ENCODE measurements at places on chromosomes 16 and 17.
A peak's percentile ranks its signal among the peaks of the same experiment; 100 is the strongest.

DNA sequence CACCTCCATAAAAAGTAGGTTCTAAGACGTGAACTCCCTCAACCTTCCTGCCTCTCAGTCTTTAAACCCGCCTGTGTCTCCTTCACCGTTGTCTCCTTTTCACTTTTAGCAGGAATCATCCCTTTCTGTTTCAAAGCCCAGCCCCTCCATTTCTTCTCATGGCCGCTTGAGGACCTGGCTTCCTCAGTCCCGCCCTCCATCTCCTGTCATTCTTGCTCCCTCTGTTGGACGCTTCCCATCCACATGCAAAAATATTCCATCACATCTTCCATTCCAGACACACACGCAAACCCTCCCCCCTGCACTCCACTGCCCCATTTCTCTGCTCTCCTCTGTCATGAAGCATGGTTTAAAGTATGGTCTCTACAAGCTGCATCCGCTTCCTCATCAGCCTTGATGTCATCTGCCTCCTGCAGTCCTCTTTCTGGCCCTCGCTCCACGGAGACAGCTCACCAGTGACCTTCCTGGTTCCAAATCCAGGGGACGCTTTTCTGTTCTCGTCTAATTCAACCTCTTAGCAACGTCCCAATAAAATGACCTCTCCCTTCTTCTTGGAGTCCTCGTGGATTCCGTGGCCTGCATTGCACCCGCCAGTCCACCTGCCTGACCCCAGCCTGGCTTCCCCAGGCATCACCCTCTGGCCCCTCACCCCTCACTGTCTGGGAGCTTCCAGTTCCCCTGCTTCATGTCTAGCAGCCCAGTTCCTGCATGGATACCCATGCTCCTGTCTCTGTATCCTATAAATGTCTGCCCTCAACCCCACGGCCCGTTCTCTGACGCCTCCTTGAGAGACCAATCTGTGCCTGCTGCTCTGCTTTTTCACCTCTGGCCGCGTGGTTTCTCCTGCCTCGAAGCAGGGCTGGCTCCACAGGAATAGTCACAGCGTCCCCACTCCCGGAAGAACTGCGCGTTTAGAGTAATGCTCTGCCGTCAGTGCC lies 26.2 kb downstream of the ANKRD40 start:
- DNase-seq = peak; percentile 53

GRCh38 chr16:1320097-1320496 lies 10.7 kb downstream of the UBE2I start:
- DNase-seq = no peak

DNA sequence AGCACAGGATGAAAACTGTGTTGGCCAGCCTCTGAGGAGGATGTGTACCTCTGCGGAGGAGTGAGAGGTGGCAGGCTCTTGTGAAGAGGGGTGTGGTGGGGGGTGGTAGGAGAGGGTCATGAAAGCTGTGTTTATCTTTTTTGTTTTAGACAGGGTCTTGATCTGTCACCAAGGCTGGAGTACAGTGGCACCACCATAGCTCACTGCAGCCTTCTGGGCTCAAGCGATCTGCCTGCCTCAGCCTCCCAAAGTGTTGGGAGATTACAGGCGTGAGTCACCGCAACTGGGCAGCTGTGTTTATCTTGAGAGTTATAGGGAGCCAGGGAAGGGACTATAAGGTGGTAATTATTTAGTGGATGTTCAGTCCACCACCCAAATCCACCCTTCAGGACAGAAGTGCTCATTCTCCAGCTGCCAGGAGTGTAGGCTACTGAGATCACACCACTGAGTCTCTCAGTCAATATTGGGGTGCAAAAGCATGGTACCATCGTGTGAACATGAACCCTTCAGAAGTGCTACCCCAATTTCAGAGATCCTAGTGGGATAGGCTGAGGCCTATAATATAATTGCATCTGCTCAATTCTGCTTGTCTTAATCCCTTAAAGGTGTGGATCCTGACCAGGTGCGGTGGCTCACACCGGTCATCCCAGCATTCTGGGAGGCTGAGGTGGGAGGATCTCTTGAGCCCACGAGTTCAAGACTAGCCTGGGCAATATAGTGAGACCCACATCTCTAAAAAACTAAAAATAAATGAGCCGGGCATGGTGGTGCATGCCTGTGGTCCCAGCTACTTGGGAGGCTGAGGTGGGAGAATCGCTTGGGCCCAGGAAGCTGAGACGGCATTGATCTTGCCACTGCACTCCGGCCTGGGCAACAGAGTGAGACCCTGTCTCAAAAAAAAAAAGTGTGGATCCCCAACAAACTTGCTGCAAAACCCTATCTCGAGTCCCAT lies 788 bp upstream of the EXOC3L1 start:
- no peak for DNase-seq

DNA sequence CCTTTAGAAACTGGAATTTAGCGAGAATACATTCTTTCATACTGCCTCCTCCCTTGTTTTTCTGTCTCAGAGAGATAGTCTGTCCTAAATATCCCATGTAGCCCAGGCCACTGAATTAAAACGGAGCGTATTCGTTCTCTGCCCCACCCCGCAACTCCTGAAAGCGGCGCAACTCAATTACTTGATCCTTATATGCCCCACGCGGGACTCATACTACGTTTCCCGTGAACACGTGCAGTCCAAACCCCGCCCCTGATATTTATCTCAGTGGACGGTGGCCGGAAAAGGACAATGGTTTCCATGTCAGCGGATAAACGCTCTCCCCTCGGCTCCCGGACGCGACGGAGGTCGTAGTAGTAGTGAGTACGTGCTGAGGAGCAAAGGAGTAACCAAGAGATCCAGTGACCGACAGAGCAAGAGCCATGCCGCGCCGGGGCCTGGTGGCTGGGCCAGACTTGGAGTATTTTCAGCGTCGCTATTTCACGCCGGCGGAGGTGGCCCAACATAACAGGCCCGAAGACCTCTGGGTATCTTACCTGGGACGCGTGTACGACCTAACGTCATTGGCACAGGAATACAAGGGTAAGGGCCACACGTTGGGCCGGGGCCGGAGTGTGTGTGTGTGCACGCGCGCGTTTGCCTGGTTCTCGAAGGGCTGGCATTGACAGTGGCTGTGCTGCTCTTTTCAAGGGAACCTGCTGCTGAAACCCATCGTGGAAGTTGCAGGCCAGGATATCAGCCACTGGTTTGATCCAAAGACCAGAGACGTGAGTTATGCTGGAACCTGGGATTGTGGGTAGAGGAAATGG lies at the start of gene CYB5D1:
Gene CYB5D1 (plus strand): TSS at position 291 of the 809 bp plus-strand sequence. CDS start 132 bp downstream, at position 423.
- peak; percentile 91 for DNase-seq

DNA sequence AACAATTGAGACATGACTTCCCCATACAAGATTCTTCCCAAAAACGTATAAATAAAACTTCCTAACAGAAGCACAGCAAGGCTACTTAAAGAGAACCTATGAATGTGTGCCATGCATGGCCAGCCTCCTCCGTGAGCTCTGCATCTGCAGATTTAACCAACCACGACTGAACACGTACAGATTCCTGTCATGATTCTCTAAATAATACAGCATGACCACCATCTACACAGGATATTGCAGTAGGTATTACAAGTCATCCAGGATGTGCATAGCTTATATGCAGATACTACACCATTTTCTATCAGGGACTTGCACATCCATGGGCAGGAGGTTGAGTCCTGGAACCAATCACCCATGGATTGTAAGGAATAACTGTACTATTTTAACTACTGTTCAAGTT lies 1.4 kb upstream of the QRICH2 start:
- no peak for DNase-seq

DNA sequence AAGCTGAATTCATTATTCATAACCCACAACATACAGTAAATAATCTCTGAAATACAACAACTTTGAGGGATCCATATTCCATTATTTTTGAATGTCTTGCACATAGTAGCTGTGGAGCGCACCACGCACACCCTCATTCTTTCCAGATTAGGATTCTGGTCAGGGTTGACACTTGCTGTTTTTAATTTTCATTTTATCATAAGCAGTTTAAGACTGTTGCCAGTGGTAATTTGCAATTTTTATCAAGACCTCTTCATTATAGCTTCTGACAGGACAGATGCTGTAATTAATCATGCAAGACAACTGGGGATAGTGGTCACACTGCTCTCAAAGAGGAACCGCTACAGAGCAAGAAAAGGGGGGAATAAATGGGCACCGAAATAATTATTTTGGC lies 109.7 kb downstream of the TOX3 start:
- no peak for DNase-seq

DNA sequence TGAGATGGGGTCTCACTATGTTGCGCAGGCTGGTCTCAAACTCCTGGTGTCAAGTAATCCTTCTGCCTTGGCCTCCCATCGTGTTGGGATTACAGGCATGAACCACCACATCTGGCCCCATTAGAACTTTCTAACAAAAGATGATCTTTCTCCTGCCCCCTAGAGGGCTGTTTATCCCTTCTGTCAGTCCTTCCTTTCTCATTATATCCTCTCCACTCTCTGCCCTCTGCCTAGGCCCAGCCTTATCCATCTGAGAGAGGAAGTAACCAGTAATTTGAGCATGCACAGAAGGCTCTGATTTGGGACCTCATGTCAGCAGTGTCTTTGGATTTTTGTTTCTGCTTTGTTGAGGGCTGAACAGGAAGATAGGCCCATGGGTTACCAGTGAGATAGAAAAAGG lies 4.4 kb upstream of the DHX40 start:
- DNase-seq = peak; percentile 66

DNA sequence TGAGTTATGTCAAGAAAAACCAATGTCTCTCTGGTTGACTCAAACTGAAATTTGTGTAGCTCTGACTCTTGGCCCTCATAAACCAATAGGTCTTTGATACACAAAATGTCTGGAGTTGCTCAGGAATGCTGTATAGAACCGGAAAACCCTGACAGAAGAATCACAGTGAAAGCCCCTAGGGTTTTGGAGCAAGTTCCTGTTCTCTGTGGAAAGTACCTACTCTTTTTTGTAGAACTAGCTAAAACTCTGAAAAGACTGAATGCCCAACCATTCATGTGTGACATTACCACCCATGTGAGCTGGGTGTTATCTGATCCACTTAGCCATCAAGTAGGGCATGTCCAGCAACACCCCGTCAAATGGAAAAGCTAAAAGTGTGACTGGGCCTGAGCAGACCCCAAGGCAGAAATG lies 28.8 kb downstream of the CCL4 start:
- no peak for DNase-seq

GRCh38 chr17:79969906-79970305 lies 65.8 kb downstream of the TBC1D16 start:
- no peak for DNase-seq

- no peak for DNase-seq
These were observed 23.6 kb downstream of the C16orf87 start for GRCh38 chr16:46807336-46807735.

DNA sequence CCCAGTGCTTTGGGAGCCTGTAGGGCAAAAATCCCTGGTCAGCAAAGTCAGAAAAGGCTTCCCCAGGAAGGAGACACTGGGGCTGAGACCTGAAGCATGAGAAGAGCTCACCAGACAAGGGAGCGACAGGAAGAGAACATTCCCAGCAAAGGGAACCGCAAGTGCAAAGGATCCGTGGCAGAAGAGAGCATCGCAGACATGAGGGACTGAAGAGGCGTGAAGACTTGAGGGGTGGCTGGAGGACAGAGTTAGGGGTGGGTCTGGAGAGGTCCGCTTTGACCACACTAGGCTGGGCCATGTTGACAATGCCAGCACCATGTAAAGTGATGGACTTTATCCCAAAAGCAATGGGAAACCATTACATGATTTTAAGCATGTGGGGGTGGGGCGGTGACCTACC lies 128.1 kb upstream of the IRX3 start:
- no peak for DNase-seq

- no peak for DNase-seq
These were observed 176.1 kb upstream of the CDH5 start for GRCh38 chr16:66190411-66190810.

DNA sequence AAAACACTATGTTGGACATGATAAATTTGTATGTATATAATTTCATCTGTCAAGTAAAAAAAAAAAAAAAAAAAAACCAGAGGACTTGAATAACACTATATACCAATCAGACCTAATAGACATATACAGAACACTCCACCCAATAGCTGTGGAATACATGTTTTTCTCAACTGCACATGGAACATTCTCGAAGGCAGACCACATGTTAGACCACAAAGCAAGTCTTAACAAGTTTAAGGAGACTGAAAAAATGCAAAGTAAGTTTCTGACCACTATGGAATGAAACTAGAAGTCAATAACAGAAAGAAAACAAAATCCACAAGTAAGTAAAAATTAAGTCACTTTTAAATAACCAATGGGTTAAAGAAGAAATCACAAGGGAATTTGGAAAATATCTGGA lies 8.4 kb upstream of the CNTNAP4 start:
- no peak for DNase-seq

DNA sequence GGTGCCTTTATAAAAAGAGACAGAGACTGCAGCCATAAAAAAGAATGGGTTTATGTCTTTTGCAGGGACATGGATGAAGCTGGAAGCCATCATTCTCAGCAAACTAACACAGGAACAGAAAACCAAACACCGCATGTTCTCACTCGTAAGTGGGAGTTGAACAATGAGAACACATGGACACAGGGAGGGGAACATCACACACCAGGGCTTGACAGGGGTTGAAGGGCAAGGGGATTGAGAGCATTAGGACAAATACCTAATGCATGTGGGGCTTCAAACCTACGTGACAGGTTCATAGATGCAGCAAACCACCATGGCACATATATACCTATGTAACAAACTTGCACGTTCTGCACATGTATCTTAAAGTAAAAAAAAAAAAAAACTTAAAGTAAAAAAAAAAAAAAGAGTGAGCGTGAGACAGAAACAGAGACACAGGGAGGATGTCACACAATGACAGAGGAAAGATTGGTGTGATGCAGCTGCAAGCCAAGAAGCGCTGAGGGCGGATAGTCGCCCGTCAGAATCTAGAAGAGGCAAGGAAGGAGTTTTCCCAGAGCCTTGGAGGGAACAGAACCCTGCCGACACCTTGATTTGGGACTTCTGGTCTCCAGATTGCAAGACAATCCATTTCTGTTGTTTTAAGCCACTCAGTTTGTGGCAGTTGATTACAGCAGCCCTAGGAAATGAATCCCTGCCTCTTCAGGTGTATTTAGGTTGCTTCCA lies 27.4 kb upstream of the TNS4 start:
- DNase-seq = no peak

GRCh38 chr16:78504401-78504851 lies 405.0 kb downstream of the WWOX start:
- DNase-seq = no peak

- no peak for DNase-seq
These were observed 21.8 kb downstream of the FAM20A start for GRCh38 chr17:68579194-68579927.

DNA sequence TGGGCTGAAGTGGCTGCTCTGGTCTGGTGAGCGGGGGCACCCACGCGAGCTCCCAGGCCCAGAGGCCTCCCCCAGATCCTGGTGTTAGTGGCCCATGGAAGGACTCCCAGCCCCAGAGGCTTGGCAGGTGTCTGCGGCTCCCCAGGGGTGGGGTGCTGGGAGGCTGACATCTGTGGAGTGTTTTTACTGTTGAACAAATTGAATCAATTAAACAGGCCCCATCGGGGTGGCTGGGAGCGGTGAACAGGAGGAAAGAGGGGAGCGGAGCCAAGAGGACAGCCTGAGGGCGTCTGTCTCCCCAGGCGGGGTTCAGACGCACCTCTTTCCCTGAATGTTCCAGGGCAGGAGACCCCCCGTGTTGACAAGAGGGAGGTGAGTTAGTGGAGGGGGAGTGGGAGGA lies 29.9 kb downstream of the ACTG1 start:
- no peak for DNase-seq
